Urinary bladder (tissue), 4 donors: ENCODE measurements at places on chromosomes 1 and 21. TPM values are rescaled to one million over a fixed set of nuclear protein-coding genes. Genes with fewer than 3 reads are reported as not detected.

RXFP4 gene
- not detected for total RNA-seq

MYOC gene
- total RNA-seq = 1.4 TPM

FCRL4 gene
- not detected for total RNA-seq

C1orf87 gene
- total RNA-seq = not detected

LHX8 gene
- total RNA-seq = 1.6 TPM

TEKT2 gene
- total RNA-seq = 0.37 TPM

AIM2 gene
- 3.0 TPM for total RNA-seq

OR2T6 gene
- not detected for total RNA-seq

C1QB gene
- 26.3 TPM for total RNA-seq

MINDY1 gene
- 19.7 TPM for total RNA-seq

B3GALT2 gene
- 19.5 TPM for total RNA-seq

GOLT1A gene
- 2.1 TPM for total RNA-seq

CSDE1 gene
- total RNA-seq = 504 TPM

COL24A1 gene
- 13.7 TPM for total RNA-seq

DARS2 gene
- 17.0 TPM for total RNA-seq

NPHS2 gene
- not detected for total RNA-seq

MAP1LC3C gene
- total RNA-seq = 1.9 TPM

CLCNKB gene
- 0.95 TPM for total RNA-seq

SLC37A1 gene
- 7.9 TPM for total RNA-seq

BATF3 gene
- 2.3 TPM for total RNA-seq

ACKR1 gene
- total RNA-seq = 7.1 TPM

DENND4B gene
- 18.3 TPM for total RNA-seq

ATF6 gene
- 39.4 TPM for total RNA-seq

MIXL1 gene
- not detected for total RNA-seq

CAMSAP2 gene
- total RNA-seq = 61.5 TPM

PGLYRP4 gene
- not detected for total RNA-seq

CR1 gene
- total RNA-seq = 6.7 TPM

CFAP107 gene
- not detected for total RNA-seq

CLCA4 gene
- total RNA-seq = 38.1 TPM

CD244 gene
- total RNA-seq = 0.21 TPM

DRAM2 gene
- total RNA-seq = 59.1 TPM

PCAT6 gene
- total RNA-seq = not detected

TMEM222 gene
- total RNA-seq = 12.8 TPM

RAB3B gene
- total RNA-seq = 1.7 TPM

OR14K1 gene
- total RNA-seq = not detected

SLC9C2 gene
- not detected for total RNA-seq

NTNG1 gene
- total RNA-seq = 24.4 TPM

EEIG2 gene
- total RNA-seq = 82.1 TPM

SEC22B gene
- 81.6 TPM for total RNA-seq

OR2T2 gene
- not detected for total RNA-seq

HSD11B1 gene
- 1.2 TPM for total RNA-seq

PLA2G2D gene
- not detected for total RNA-seq

TCHH gene
- not detected for total RNA-seq

MPL gene
- not detected for total RNA-seq

MROH7 gene
- 7.5 TPM for total RNA-seq

LCE1E gene
- not detected for total RNA-seq

KRTAP7-1 gene
- total RNA-seq = not detected

SPRR2E gene
- total RNA-seq = not detected

TBX19 gene
- total RNA-seq = 1.1 TPM

SYCP1 gene
- total RNA-seq = not detected

EDN2 gene
- total RNA-seq = 0.32 TPM

MSH4 gene
- 0.90 TPM for total RNA-seq

STIL gene
- 13.0 TPM for total RNA-seq
